ENCODE measurements at places on chromosomes 7 and 10. TPM values are rescaled to one million over a fixed set of nuclear protein-coding genes. Genes with fewer than 3 reads are reported as not detected.

DNA sequence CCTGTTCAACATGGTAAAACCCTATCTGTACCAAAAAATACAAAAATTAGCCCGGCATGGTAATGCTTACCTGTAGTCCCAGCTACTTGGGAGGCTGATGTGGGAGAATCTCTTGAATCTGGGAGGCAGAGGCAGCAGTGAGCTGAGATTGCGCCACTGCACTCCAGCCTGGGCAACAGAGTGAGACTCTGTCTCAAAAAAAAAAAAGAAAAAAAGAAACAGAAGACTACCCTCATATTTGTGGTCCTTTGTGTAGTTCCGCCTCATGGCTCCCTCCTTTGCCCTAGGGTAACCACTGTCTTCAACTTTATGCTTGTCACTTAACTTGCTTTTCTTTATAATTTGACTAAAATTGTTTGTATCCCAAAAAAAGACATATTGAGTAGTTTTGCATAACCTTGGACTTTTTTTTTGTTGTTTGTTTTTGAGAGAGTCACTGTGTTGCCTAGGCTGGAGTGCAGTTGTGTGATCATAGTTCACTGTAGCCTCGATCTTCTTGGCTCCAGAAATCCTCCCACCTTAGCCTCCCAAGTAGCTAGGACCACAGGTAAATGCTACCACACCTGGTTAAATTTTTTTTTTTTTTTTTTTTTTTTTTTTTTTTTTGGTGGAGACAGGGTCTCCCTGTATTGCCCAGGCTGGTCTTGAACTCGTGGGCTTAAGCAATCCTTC is 3.7 kb downstream of the ZNF487 start:
- DNase-seq, result no peak

DNA sequence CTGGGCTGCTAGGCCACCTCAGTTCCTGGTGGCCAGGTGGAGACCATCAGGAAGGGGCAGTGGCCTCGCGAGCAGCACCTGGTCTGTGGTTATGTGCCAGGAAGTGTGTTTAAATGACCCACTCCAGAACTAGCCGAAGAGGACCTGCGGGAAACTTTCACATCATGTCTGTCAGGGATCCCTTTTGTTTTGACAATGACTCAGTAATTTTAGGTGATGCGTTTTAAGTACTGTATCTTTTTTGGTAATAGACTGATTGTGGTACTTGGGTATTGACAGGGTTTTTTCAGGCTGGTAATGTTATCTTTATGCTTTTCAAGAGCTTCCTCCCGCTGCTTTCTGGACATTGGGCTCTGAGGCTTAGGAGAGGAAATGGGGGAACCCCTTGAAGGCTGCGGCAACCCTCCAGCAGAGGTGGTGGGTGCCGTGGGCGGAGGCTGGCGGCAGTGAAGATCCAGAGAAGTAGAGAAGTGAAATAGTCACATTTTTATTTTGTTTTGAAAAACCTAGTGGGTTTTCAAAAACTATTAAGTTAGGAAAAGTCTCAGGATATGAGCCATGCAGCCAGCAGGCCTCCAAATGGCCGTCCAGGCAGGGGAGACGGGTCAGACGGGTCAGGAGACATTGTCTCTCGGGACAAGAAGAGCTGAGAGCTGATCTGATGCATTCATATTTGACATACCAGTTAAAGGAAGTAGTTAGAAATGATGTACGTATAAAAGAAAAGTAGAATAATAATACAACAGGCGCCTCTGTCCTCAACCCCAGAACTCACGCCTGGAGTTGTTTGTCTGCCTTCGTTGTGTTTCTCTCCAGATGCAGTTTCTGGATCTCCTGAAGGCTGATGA is 27.7 kb downstream of the PPP2R2D start:
- DNase-seq, result no peak

- DNase-seq, result no peak
Observed at GRCh38 chr10:62577666-62578291, 203.6 kb downstream of the ZNF365 start.

DNA sequence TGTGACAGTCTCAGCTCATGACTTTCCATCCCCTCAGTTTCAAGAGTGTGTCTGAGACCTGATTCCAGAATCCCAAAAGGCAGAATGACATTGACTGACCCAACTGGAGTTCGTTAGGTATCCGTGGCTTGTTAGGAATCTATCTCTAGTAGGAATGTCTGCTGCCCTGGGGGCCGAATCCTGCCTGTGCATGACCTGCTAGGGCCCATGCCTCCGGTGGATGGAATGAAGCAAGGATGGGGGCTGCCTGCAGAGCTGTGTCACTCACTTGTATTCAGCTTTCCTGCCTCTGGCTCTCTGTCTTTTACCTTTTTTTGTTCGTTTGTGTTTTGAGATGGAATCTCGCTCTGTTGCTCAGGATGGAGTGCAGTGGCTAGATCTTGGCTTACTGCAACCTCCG is 129.5 kb downstream of the SDK1 start:
- no peak for DNase-seq

GNG11 gene
- not detected for total RNA-seq

- no peak for DNase-seq
Observed at GRCh38 chr7:78134256-78134655, 335.7 kb downstream of the PHTF2 start.
